ENCODE measurements at places on chromosomes 1 and 21.

DNA sequence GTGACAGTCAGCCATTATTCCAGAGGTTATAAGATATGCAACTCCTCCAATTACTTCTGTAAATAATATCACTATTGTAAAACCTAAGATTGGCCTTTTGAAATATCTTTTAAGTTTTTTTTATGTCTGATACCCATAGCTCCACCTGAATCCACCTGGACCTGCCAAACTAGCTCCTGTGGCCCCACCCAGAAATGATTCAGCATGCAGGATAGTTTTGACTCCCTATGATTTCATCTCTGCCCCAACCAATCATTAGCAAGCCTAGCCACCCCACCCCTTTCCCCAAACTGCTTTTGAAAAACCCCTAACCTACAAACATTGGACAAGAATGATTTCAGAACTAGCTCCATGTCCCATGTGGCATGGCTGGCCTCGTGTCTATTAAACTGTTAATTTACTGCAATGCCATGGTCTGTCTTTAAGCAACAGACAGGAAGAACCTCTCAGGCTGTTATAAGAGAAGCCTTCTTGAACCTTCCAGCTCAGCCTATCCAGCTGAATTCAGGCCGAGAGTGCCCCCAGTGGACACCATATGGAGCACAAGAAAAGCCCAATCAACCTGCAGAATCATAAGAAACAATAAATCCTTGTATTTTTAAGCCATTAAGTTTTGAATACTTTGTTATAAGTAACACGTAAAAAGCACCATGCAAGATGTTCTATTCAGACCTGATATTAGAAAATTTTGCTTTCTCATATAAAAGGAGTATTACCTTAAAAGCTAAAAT, 263.0 kb upstream of the ZRANB2 start:
- DNase-seq, result no peak

DNA sequence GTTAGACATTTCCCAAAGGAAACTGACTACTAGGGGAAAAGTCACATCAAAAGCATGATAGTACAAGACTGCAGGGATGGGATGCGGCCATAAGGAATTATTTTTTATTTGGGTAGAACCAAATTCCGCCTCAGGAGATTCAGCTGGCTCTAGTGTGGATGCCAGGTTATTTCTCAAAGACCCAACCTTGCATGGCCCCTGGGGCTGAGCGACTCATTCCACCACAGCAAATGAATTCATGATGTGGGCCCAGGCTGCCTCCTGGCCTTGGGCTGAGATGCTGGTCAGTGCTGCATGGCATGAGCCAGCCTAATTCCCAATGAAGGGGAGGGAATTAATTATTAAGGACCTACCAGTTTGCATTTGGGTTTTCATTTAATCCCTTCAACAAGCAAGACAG, 11.8 kb downstream of the TMEM35B start:
- no peak for DNase-seq

- DNase-seq, result no peak
Measured at GRCh38 chr1:156901966-156902915, 8.7 kb downstream of the PEAR1 start.

DNA sequence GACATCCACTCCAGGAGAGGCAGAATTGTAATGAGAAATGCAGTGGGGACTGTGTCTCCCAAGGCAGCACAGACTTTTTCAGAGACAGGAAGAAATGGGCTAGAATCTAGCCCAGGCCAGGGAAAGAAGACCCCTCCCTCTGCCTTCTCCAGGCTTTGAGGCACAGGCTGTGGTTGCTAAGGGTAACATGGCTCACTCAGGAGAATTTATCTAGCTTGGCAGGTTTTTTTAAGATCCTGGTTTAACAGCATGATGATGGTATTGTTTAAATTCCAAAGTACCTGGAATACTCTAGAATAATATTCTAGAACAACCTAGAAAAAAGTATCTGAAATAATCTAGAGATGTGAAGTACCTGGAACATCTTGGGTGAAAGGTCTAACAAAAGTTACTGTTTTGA, 125.6 kb downstream of the URB2 start:
- no peak for DNase-seq

DNA sequence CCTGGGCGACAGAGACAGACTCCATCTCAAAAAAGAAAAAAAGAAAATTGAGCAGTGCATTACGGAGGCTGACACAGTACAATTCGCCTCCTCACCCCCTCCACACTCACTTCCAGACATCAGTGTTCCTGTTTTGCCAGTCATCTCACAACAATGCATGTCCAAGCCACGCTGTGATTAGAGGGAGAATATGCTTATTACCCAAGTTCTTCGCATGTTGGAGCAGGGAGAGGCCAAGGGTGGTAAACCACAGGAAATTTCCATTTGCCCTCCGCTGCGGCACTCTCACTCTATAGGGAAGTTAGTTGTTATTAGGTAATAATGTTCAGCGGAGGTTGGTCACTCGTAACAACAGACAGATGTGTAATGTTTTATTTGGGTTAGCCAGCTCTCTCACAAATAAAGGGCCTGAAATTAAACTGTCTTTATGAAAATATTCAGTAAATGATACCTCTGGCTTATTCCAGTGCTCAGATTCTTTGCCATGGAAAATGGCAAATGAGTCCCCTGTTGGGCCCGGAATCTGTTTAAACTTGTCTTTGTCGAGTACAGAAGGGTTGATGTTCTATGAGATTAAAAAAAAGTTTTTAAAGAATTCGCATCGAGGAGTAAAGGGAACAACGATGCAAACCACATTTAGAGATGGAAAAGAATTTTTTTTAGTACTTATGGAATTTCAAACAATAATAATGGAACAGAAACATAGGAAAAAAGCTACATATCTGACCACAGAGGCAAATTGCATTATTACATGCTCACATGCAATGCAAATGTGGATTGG, 33.1 kb downstream of the KCNJ15 start:
- no peak for DNase-seq

Measured in activated CD4-positive, CD25-positive, alpha-beta regulatory T cell (primary cell).